ENCODE measurements at places on chromosomes 4 and X.
A peak's percentile ranks its signal among the peaks of the same experiment; 100 is the strongest.

DNA sequence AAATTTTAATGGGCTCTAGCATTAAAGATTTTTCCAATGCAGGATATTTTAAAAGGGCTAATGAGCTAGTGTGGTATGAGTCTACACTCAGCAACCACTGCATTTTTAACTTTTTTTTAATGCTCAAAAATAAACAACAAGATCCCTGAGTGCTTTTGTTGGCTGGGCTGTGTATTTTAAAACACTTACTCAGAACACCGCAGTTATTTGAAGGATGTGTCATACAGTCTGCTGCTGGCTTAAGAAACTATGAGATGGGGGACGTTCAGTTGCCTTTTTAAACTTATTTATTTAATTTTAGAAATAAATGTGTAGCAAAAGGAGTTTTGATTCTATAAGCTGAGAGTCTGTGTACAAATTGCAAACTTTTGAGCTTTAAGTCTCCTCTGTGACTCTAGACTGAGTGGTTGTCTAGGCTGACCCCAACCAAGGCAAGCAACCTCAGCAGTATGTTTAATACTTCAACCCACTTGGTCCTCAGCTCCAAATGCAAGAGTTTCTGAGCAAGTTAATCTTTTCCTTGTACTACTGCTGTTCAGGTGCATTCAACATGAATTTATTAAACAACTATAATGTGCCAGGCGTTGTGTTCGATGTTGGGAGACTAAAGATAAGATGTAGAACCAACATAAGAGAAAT, 278.6 kb upstream of the DIPK2B start:
- no peak for DNase-seq

DNA sequence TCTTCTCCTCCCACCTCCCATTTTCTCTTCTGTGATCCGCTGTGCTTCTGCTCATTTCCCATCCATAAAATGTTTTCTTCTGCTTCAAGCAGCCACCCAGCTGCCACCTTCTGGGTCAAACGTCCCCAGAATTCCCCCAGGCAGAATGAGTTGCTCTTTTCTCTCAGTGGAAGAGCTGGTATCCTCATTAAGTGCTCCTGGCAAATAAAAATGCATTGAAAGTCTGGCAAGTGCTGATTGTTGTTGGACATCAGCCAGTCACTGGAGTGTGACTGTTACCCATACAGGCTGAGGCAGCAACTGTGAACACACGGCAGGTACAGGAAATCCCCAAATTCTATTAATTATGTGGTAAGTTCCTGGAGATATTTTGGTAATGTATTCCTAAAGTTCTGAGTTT, 52.6 kb downstream of the LIMCH1 start:
- peak; percentile 76 for DNase-seq

- DNase-seq, result no peak
Measured at GRCh38 chr4:25749150-25749794, 93.6 kb downstream of the SLC34A2 start.

DNA sequence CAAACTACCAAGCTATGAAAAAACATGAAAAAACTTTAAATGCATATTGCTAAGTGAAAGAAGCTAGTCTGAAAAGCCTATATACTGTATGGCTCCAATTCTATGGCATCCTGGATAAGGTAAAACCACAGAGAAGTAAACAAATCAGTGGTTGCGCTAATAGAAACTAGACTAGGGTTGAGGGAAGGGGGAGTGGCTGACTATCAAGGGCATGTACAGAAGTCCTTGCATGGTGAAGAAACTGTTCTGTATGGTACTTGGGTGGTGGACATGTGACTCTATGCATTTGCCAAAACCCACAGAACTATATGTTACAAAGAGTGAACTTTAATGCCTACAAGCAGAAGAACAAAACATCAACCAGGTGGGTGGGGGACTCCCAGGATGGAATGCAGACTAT, 96.8 kb downstream of the MTMR1 start:
- no peak for DNase-seq

GRCh38 chr4:139890816-139891215, 225.2 kb downstream of the MGST2 start:
- no peak for DNase-seq

DNA sequence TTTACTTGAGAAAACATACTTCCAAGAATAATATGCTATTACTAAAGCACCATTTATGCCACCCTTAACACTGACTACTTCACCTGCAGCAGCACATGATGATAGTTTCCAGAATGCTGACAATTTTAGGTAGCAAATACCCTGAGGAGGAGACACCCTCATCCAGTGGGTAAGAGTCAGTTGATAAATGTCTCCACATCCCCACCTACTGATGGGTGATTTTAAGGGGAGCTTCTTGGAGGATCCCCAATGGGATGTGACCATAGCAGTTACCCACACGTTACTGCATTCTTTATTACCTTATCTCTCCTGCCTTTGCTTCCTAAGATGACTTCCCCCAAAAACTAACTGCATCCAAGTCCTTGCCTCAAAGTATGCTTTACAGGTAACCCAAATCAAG, 131.2 kb upstream of the SMARCAD1 start:
- DNase-seq, result no peak

DNA sequence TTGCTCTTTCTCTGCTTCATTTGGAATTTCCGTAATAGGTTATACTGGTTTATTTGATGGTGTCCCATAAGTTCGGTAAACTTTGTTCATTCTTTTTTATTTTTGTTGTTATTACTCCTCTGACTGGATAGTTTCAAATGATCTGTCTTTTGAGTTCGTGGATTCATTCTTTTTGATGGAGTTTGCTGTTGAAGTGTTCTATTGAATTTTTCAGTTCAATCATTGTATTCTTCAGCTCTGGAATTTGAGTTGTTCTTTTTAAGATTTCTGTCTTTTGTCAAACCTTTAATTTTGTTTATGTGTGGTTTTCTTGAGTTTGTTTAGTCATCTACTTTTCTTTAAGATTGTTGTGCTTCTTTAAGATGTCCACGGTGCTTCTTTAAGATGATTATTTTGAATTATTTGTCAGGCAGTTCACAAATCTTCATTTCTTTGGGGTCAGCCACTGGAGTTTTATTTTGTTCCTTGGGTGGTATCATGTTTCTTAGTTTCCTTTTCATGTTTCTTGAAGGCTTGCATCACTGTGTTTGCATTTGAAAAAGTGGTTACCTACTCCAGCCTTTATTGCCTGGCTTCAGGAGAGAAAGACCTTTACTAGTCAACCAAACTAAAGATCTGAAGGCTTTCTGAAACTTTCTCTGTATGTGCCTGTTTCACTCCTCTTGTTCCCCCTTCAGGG, 154.8 kb upstream of the ANXA3 start:
- no peak for DNase-seq

GRCh38 chrX:14581081-14581480, 51.7 kb downstream of the GLRA2 start:
- DNase-seq, result peak; percentile 64

DNA sequence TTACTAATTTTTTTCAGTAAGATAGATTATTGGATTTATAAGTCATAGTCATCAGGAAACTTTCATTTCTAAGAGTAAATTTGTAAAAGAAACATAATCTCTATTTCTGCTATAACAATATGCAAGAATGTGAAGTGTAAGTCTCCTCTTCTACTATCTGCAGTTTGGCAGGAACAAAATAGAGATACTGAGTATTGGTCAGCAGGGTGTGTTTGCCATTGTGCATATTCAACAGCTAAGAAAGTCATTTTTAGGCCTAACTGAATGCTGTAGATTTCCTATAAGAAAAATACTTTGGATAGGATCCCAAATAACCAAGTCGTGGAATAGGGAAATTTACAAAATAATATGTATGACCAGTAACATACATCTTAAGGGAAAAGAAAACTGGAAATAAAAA, 253.3 kb upstream of the EPHA5 start:
- no peak for DNase-seq

GRCh38 chr4:166309286-166309685, 436.2 kb downstream of the TLL1 start:
- no peak for DNase-seq

DNA sequence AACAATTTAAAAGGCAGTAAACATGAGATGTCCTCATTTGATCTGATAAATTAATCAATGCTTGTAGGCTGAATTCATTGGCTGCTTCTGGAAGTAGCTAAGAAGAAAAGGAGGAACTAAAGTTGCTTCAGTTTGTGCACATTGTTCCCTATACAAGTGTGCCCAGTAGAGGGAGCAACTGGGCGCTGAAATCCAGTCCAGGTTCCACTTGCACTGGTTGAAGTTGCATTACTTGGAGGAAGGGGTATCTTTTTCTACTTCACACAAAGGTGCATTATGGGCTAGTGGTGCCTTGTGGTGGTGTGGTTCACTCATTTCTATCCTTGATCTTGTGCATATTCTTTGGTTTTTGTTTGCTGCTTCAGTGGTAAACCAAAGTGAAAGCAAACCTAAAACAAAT, 67.9 kb upstream of the SOX3 start:
- peak; percentile 2 for DNase-seq

GRCh38 chr4:183264614-183265013, 55.5 kb downstream of the CLDN22 start:
- DNase-seq, result no peak

DNA sequence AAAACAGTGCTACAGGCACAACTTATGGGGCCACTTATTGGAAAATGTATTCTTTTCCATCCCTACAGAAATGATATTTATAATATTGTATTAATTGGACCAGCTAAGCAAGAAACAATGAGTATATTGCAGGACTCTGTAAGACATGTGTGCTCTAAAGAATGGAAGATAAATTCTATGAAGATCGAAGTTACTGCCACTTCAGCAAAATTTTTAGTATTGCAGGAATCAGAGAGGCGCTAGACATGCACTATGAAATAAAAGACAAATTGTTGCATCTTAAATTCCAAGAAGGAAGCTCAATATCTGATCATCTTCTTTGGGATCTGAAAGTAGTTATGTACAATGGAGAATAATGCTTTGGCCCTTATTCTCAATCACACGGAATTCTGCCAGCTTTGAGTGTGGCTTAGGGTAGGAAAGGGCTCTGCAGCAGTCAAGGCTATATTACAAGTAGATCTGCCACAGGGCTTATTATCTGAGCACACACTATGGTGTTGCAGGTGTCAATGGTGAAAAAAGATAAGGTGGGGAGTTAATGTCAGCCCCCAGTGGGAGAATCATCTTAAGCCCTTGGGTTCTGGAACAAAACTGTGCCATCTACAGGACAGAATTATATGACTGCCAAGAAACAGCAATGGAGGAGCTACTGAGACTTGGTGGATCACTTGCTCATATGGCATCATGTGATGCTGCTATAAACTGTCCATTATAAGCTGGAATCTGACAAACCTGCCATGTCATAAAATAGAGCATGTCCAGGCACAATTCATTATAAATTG, 334.0 kb upstream of the NDST3 start:
- no peak for DNase-seq

DNA sequence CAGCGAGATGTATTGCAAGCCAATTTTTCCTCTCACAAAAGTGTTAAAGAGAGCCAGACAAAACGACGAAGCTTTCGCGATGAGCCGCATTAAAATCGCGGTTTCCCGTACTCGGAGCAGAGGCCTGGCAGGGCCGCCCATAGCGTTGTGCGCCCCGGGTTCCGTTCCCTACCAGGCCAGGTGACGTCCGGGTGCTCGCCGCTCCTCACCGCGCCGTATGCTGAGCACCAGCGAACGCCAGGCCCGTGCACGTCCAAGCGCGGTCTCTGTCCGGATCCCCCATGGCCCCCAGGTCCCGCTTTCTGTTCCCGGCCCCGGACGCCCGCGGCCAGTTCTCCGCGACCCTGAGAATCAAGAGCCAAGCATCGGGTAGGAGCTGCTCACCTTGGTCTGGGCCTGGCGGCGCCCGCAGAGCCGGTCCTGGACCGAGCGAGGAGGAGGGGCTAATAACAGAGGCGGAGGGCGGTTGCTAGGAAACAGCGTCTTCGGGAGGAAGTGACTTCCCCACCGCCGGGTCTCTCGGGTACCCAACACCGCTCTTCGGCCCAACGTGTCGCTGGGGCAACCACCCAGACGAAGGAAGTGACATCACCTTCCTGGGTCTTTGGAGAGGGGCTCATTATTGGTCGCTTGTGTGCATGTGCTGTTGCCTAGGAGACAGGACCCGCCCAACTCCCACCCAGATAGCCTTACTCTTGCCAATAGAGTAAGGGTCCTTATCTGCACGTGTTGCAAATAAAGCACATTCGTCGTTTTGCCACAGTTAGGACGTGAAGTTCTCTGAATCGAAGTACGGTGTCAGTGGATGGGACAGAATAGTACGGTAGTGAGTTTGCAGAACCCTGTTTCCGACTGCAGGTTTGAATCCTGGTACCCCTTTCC, at the start of gene MAP9:
TSS of gene MAP9 (minus strand) at position 579 of the 882 bp plus-strand sequence. CDS start 1,115 bp downstream, outside the sequence.
- peak; percentile 99 for DNase-seq

DNA sequence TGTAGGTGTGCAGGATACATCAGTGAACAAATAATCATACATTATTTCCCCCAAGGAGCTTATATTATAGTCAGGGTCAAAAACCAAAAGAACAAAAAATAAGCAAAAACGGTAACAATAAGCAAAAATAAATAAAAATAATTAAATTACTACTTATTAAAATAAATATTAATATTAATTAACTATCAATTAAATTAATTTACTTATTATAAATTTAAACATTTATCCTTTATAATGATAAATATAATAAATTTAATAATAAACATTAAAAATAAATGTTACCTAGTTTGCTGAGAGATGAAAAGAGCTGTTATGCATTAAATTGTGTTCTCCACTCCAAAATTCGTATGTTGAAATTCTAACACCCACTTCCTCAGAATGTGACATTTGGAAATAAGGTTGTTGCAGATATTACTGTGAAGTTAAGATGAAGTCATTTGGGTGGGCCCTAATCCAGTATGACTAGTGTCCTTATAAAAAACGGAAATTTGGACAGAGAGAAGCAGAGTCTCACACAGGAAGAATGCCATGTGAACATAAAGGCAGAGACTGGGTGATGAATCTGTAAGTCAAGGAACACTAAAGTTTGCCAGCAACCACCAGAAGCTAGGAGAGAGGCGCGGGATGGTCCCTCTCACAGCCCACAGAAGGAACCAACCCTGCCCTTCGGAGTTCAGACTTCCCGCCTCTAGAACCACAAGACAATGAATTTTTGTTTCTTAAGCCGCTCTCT, 67.2 kb upstream of the IBSP start:
- no peak for DNase-seq

DNA sequence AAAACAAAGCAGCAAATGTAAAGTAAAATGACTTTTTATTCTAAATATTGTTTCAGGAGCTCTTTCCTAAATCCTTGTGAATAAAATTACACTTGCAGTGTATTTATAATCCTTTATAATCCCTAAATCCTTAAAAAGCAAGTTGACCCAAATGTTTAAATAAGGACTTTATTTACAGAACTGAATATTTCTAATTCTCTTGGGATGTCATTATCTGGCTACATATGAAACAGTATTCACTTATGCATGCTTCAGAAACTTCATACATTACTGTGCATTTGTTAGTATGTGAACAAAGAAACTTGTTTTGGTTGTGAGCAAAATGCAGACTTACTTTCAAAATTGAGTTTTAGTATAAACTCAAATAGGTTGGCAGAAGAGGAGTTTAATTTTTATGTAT, 49.2 kb downstream of the PTTG2 start:
- no peak for DNase-seq

GRCh38 chr4:86592553-86593249, 1.4 kb upstream of the PTPN13 start:
- DNase-seq, result no peak

DNA sequence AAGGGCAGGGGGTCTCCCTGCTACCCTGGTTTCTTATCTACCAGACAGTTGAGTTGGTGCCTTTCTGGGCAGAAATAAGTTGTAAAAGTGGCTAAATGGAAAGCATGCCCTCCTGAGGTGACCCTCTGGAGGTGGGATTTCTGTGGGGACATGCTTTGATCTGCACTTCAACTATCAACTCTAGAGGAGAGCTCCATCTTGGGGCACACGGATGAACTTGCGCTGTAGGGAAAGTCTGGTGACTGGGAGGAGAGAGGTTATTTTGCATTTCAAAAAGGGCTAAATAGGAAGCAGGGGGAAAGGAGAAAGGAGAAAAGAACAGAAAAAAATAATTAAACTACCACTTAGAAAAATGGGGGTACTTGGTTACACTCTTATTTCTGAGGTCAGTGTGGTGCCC, 12.7 kb upstream of the RHOXF2B start:
- no peak for DNase-seq

Measured in G401 (cell line).